Esophagus squamous epithelium (tissue), 5 donors: ENCODE measurements at places on chromosomes 4 and X.

DNA sequence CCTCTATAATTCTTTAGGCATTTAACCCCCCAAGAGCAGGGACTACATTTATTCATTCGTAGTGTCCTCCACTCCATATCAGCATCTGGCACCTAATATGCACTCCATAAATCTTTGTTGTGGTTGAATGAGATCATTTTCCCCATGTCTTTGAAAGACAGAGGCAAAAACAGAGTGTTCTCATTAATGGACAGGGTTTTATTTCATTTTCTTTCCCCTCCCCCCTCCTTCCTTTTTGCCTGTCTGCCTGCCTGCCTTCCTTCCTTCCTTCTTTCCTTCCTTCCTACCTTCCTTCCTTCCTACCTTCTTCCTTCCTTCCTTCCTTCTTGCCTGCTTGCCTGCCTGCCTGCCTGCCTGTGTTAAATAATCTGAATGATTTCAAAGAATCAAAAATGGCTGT lies 83.2 kb downstream of the SHROOM3 start:
- no peak for DNase-seq

DNA sequence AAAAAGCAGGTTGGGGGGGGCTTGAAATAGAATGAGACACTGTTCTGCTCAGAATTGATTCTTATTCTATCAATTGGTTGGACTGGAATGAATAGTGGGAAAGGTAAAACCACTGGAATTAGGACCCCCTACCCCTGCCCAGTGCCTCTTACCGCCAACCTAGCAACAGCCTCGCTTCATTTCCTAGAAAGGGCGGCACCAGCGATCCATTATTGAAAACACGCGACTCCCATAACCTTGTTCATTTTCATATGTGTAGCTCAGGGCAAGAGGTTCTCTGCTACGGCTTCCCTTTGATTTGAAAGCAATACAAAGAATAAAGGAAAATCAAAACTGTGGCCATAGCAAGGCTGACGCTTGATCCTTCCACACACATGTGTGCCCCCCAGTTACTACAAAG lies 33.7 kb downstream of the IDS start:
- DNase-seq, result no peak

DNA sequence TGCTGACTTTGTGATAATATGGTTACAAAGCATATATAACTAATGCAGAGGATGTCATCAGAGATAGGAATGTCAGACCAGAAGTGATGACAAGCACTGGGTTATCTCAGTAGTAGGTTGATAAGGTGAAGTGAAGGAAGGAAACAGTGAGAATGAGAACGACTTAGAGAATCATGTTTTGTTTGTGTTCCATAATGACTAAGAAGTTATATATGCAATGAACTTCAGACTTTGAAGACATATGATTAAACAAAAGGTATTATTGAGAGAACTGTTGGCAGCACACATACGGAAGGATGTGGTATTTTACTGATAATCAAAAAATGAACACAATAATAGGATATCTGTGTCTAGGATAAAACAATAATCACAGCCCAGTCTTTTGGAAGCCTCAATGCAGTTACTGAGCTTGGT lies 18.3 kb upstream of the HHIP start:
- no peak for DNase-seq

DNA sequence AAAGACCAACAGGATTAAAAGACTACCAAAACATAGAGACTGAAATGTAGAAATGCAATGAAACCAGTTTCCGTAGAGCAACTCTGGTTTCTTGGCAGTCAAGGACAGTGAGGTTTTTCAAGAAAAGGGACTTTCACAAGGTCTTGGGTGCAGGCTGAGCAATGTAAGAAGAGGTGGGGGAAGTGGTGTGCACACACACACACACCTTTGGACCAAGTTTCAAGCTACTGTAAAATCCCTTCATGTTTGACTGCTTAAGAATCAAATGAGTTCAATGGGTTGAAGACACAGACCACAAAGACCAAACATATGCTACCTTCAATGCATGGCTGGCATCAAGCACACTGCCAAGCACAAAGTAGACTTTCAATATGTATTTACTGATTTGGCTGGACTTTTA lies 17.8 kb upstream of the MCF2 start:
- DNase-seq, result no peak

DNA sequence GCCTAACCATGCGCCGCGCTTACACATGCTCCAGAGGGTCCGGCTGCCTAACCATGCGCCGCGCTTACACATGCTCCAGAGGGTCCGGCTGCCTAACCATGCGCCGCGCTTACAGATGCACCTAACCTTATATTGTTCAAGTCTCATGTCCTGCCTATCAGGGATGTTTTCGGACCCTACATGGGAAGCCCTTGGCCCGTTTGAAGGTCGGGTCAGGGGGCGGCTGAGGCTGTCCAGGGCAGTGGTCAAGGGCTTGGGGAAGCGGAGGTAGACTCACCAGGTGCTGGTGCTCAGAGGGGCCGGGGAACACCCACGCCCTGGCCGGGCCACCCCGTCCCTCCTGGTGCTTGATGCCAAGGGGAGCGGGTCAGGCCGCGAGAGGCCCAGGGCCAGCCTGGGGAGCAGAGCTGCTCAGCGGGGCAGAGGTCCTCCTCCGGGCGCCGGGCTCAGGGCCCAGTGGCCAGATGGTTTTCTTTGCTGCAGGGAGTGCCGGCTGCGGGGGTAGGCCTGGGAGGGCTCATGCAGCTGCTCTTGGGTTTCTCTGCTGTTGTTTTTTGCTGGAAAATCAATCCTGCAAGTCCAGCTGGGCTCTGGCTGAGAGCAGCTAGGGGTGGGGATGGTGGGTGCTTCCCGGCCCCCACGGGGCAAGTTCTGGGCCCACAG lies 35.4 kb upstream of the SPON2 start:
- no peak for DNase-seq

DNA sequence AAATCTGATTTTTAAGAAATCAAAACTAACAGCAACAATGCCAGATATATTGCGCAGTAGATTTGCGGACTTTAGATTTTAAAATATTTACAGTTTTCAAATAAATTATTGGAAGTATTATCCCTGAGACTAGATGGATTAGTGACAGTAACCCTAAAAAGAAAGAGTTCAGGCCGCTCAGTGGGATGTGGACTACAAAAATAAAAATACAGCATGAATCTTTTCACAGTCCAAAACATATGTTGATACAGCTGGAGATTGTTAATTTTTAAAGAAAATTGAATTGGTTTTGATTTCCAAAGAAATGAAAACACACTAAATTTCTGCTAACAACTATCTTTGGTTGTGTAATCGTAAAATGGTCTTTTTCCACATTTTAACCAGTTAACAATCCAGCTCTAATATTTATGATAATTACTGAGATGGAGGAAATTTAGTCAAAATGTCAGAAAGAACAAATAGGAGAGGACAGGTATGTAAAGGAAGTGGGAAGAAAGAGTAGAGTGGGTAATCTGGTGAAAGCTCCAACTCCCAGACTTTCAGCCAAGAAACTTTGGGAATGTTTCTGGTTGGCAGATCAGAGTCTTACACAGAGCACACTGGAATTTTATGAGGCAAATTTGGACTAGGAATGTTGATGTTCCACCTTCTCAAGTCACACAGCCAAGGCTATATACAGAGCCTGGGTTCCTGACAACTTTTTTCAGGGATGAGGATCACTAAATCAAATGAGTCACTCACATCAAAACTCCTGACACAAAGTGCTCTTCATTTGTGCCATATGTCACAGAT lies 15.1 kb downstream of the C4orf36 start:
- no peak for DNase-seq

- no peak for DNase-seq
Measured at GRCh38 chrX:140346729-140347128, 158.1 kb downstream of the SOX3 start.

DNA sequence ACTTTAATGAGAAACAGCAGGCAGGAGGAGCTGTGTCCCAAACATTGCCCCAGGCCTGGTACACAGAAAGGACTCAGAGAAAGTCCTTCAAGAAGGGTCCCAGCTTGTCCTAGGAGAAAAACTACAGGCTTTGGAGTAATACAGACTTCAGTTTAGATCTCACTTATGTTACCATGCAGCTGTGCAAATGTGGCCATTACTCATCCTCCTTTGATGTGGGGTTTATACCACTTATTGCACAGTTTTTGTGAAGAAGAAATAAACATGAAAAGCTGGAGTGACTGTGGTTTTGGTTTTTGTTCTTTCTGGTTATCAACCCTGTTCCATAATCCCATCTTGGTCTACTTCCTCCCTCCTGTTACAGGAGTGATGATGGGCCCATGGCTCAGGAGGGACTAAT lies 8.1 kb upstream of the CYTL1 start:
- no peak for DNase-seq

GRCh38 chr4:25815586-25815985 lies 47.2 kb downstream of the SEL1L3 start:
- DNase-seq, result no peak

DNA sequence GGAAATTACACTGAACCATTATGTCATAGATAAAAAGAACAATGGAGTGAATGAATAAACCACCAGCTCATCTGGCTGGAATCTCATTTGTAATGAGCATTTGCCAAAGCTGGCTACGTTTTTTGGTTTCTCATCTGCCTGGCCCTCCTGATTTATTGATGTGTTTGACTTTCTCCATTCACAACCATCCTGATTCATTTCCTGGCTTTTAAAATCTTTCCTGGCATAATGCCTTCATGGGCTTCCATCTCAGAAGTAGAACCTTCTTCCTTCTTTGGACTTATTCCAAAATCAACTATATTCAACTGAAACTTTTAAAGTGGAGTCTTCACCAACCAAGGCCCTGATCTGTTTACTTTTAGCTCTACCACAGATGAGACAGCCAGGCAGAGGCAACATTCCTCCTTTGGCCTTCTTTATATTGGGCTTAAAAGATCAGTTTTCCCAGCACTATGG lies 36.0 kb upstream of the ARSJ start:
- no peak for DNase-seq

DNA sequence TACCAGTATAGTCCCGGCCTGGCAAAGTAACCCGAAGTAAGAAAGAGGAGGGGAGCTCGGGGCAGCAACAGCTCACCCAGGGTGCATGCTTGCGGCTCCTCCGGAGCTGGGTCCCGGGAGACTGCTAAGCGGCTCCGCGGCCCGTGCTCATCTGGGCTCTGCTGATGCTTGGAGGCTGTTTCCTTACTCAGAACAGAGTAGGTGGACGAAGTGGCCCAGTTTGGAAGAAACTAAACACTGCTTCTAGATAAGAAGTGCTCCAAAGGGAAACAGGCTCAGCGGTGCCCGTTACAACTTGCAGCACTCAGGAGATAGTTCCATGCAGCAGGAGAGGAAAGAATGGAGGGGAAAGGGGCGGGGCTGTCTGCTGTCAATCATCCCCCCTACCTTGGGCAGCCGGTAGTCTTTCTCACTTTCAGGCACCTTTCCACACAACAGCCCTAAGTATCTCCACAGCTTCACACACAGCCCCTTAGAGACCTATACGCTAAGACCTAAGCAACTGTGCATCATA lies at the start of gene COL4A6:
Gene COL4A6, minus strand, starts transcription at position 313 of the 514 bp plus-strand sequence. Its CDS starts 226 bp downstream, at position 87.
- DNase-seq, result no peak

DNA sequence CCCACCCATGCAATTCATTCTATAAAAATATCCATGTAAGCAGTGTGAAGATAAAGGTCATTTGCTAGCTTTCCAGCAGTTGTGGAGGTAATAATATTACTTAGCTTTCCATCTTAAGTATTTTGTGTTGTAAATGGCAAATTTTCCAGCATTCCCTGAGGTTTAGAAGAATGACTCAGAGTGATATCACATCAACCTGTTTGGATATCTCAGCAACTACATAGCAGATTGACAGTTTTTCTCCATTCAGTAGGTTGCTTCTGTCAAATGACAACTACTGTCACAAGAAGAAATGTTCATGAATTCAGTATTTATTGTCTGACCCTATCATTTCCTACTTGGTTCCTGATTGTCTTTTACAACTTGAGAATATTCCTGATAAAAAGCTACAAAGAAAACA lies 434.9 kb upstream of the GALNTL6 start:
- no peak for DNase-seq

- DNase-seq, result no peak
Measured at GRCh38 chrX:119745283-119745848, 13.0 kb upstream of the SOWAHD start.

GRCh38 chr4:103845075-103845474 lies 125.3 kb upstream of the TACR3 start:
- DNase-seq, result no peak

GRCh38 chrX:63581398-63581797 lies 203.6 kb downstream of the ARHGEF9 start:
- DNase-seq, result no peak

GRCh38 chrX:107484002-107484726 lies 34.7 kb downstream of the FRMPD3 start:
- DNase-seq, result no peak

DNA sequence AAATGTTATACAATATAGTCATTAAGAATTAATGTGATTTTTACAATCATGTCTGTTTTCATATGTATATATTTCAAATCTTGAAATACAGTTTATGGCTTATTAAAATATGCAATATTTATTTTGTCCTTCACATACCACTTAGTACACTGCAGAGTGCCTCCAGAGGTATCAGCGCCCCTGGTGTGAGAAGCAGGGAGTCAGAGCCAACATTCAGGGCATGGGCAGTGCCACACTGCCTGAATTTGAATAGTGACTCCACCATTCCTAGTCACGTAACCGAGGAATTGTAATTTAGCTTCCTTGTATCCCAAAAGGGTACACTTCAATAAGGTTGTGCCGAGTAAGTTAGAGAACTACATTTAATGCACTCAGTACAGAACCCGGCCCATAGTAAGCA lies 4.3 kb upstream of the C4orf54 start:
- no peak for DNase-seq

DNA sequence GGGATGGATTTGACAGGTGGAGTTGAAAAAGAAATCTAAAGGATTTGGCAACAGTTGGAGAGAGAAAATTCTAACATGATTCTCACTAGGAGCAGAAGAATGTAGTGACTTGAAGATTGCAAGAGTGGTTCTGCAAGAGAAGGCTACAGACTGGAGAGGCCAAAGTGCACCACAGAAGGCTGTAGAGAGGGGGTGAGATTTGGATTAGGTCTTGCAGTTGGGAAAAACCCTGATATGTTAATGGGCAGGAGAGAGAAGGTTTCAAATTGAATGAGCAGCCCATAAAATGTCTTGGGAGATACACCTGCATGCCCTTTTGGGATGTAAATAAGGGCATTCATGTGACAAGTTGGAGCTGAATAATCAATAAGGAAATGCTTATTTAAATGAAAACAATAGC lies 14.7 kb upstream of the VEGFD start:
- DNase-seq, result no peak

DNA sequence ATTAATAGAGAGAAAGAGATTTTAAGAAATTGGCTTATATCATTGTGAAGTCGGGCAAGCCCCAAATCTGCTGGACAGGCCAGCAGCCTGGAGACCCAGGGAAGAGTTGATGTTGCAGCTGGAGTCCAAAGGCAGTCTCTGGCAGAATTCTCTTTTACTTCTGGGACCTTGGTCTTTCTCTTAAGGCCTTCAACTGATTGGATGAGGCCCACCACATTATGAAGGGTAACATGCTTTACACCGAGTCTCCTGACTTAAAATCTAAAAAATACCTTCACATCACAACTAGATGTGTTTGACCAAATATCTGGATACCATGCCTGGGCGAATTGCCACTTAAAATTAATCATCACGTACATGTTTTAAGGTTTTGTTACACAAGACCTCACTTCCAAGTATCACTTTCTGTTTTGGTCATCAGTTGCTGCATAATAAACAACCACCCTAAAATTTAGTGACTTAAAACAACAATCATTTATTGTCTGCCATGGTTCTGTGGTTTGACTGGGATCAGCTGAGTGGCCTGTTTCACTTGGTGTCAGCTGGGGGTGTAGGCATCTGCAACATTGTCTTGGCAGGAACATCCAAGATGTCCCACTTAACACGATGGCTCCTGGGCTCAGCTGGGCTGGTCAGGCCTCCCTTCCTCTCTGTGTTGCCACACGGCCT lies 3.4 kb downstream of the CD38 start:
- no peak for DNase-seq

- no peak for DNase-seq
Measured at GRCh38 chr4:13992975-13993520, 365.5 kb upstream of the BOD1L1 start.

- DNase-seq, result no peak
Measured at GRCh38 chr4:97770222-97770621, 373.1 kb downstream of the STPG2 start.
